ENCODE measurements at places on chromosomes 5 and 9.
A peak's percentile ranks its signal among the peaks of the same experiment; 100 is the strongest.

- no peak for DNase-seq
Measured at GRCh38 chr5:172377438-172377837, 76.9 kb downstream of the SH3PXD2B start.

DNA sequence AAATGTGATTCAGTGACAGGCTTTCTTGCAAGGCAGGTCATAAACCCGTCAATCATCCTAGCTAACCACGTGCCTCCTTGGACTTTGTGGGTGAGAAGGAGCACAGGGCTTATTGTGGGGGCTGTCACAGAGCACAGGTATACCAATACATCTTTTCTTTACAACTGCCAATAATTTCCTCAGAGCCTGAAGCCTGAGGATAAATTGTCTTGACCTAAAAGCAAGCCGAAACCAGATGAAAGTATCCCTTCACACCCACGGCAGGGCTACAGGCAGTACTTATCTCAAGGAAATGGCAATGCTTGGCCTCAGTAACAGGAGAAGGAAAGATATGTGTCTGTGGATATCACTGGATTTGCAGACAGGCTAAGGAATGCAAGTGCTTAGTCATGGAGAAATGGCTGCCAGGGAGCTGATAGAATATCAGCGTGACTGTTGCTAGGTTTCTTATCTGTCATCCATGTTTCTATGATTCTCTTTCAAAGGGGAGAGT lies 90.3 kb upstream of the ZNF366 start:
- no peak for DNase-seq

DNA sequence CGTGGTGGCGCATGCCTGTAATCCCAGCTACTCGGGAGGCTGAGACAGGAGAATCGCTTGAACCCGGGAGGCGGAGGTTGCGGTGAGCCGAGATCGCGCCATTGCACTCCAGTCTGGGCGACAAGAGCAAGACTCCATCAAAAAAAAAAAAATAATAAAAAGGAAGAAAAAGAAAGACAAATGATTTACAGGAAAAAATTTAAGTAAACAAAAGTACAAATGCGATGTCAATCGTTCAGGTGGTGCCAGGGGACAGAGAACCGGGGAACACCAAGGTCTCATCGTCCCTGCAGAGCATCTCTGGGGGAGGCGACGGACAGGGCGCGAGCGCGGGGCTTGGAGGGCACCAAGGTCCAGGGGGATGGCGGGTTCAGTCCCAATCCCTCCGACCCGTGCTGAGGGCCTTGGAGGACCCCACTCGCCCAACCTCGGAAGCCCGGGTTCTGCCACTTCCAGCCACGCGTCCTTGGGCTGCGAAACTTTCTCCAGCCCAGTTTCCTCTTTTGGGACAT lies 607 bp upstream of the HNRNPAB start:
- DNase-seq, result no peak

- no peak for DNase-seq
Measured at GRCh38 chr9:26412446-26412845, 480.2 kb downstream of the CAAP1 start.

DNA sequence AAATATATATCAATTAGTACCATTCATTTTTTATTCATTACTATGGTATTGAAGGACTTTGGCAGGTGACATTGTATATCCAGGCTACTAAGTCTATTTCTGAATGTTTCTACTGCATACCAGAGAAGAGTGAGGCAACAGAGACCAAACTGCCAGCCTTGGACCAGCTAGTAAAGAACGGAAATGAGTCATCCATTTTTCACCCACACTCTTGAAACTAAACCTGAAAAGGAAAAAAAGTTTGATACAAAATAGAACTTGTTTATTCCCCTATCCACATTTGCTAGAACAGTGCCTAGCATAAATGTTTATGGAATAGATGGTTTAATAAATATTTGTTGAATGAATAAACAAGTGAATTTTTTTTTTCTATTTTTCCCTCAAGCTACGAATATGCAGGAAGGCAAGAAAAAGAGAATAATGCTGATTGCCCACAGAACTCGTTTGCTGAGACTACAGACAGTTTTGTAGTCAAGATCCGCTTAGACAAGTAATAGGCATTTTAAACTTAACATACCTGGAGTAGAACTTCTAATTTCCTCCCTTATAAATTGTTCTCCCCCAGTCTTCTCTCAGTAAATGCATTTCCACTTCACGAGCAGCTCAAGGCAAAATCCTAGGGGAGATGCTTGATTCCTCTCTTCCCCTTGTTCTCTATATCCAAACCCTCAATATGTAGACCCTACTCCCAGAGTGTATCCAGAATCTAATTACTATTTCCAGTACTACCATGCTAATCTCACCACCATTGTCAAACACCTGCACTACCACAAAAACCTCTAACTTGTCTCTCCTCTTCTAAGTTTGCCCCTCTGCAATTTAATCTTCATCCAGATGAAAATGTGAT lies 146.2 kb upstream of the RASA1 start:
- no peak for DNase-seq

GRCh38 chr5:132260051-132260450 lies 2.6 kb downstream of the PDLIM4 start:
- no peak for DNase-seq

GRCh38 chr5:31443572-31443971 lies 88.3 kb downstream of the DROSHA start:
- no peak for DNase-seq

- peak; percentile 0 for DNase-seq
Measured at GRCh38 chr5:151223447-151224264, at the start of gene CCDC69. Gene CCDC69, minus strand, starts transcription at chr5:151224092. Its CDS starts 122 bp downstream, at chr5:151223970.

- DNase-seq, result no peak
Measured at GRCh38 chr9:111839987-111840386, 45.2 kb upstream of the SHOC1 start.

GRCh38 chr9:93181672-93182435 lies 2.1 kb upstream of the WNK2 start:
- DNase-seq, result no peak

DNA sequence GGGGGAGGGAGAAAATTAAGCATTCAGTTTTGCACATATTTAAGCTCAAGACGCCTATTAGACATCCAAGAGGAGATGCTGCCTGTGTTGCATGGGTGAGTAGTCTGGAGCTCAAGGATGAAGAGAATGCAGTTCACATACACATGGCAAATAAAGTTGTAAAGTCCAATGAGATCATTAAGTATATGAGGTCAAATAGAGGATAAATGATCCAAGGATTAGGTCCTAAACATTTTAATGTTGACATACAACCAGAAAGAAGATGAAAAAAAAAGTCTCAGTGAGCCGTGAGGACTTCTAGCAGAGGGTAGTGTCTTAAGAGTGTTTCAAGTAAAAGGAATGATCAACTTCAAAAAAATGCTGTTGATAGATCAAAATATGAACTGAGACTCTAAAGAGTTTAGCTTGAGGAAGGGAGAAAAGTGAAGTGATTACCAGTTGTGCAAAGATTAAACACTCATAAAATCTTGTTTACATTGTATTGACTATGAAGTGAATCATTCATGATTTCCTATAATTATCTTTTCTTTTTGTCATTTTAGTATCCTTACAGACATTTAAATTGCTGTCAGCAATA lies 251.8 kb downstream of the ZNF608 start:
- no peak for DNase-seq

All from DMS153 (cell line).